ENCODE measurements at places on chromosomes 12 and 14.

DNA sequence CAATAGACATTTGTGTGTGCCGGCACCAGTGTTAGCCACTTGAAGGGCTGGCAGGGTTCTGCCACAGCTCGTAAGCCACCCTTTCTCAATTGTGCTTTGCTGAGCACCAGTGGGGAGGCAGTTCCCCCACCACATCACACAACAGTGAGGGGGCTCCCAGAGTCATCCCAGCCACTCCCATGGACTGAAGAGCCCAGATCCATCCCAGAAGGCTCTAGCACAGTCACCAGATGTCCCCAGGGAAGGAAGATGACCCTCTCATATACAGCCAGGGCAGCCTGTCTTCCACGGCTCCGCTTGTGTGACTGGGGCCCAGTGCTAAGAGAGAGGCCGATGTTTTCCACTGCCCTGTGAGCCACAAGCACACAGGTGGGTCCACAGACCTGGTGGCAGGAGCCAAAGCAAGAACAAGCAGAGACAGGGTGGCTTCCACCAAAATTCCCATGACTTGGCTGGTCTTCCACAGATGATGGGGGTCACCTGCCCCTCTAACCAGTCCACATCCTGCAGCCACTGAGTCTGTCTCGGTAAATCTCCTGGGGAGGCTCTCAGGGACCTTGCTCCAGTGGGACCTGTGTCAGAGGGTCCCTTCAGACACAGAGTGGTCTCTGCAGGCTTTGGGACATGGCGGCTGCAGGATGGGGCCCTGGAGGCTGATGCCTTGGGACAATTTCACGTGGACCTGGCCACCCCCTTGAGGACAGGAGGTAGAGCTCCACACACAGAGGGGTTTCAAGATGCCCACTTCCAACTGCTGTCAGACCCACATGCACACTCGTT, 71.9 kb upstream of the DDX11 start:
- no peak for DNase-seq

DNA sequence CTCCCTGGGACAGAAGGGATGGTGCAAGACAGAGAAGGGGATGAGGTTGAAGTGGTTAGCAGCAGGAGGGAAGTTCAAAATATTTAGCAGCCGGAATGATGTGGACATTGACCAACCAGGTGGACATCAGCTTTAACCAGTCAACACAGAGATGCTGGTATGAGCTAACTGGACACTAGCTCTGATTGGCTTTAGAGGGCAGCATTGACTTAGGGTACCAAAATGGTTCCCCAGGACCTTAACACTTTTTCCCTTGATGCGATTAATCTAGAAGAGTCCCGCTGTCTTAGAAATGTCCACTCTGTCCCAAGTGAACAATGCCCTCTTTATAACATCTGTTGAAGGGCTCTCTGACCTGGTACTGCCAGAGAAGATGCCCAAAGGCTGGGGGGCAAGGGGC, 134.0 kb upstream of the GSC start:
- no peak for DNase-seq

DNA sequence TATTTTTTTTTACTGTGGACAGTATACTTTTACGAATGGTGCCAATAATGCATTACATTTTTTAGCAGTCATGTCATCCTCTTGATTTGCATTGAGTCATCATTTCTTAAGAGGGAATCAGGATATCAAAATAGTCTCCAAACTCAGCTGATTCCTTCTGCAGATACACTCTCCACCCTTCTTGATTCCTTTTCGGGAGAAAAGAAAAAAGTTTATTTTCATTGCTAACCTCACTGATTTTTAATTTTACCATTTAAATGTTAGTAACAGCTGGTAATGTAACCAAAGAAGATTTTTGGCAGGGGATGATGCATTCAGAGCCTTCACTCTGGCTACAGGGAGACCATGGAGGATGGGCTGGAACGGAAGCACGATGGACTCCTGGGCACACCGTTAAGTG, 47.5 kb downstream of the MRPL42 start:
- no peak for DNase-seq

- DNase-seq = no peak
These were observed 78.4 kb downstream of the DAD1 start for GRCh38 chr14:22510527-22511110.

DNA sequence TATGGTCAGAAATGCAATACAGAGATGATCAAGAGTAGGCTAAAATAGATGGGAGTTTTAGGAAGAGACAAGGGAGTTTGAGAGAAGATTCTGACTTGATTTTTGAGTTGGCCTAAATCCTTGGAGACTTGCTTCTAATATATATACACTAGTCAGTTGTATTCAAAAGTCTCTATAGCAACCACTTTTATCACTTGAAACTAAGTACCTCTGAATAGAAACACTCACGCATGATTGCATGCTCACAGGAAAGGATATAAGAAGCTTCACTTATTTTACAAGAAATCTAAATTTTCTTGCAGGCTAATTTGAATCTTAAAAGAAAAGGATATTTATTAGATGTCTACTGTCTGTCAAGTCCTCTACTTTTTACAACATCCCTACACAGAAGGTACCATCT, 316.8 kb downstream of the SNAPC1 start:
- DNase-seq = no peak

DNA sequence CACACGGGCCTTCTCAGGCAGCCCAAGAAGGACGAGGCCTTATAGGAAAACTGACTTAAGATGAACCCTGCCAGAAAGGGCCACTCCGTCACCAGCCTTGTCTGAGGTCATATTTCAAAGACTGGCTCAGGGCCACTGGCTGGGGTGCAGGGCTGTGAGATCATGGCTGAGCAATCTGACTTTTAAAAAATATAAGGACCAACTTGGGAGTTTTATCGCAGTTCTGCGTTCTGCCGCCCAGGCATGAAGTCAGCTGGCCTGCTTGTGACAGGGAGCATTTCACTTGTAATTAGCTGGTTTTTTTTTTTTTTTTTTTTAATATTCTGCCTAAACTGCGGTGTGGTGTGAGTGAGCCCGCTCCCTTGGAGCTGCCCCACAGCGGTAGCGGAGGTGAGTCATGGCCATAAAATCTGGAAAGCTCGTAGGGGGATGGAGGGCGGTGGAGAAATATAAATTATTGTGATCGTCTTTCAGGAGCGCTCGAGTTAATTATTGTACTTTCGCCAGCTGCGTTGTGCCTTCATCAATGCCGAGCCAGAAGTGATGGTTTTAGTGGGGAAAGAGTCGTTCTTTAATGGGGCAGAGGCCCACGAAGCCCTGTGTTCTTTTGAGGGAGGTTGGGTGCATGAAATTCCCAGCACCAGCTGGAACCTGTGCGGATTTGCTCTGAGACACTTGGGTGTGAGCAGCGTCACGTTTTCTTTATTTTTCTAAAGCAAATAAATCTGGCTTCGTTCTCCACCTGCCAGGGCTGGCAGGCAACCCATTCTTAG, 231.9 kb downstream of the C12orf75 start:
- no peak for DNase-seq

DNA sequence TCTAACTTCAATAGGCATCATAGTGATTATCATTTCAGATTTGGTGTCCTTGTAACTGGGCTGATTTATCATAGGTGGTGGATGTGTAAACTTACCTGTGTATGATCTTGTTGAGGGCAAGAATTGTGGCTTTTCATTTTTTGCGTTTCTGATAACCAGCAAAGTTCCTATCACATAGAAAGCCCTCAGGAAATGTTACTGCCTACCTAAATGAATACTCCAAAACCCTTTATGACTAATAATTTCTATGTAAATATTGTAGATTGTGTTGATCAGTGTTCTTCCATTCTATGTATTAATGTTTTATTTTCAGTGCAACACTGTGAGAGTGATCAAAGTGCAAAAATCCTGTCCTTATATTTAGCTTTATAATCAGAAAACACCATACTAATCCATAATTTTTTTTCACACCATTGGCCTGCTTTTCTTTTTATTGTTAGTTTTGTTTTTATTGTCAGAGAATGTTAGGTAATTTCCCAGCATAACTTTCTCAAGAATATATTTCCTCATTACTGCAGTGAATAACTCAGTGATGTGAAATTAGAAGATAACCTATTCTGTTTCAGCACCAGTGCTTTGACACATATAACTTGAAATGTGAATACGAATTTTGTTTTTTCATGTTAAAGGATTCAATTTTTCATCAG, 94.1 kb downstream of the GPHN start:
- DNase-seq = no peak

DNA sequence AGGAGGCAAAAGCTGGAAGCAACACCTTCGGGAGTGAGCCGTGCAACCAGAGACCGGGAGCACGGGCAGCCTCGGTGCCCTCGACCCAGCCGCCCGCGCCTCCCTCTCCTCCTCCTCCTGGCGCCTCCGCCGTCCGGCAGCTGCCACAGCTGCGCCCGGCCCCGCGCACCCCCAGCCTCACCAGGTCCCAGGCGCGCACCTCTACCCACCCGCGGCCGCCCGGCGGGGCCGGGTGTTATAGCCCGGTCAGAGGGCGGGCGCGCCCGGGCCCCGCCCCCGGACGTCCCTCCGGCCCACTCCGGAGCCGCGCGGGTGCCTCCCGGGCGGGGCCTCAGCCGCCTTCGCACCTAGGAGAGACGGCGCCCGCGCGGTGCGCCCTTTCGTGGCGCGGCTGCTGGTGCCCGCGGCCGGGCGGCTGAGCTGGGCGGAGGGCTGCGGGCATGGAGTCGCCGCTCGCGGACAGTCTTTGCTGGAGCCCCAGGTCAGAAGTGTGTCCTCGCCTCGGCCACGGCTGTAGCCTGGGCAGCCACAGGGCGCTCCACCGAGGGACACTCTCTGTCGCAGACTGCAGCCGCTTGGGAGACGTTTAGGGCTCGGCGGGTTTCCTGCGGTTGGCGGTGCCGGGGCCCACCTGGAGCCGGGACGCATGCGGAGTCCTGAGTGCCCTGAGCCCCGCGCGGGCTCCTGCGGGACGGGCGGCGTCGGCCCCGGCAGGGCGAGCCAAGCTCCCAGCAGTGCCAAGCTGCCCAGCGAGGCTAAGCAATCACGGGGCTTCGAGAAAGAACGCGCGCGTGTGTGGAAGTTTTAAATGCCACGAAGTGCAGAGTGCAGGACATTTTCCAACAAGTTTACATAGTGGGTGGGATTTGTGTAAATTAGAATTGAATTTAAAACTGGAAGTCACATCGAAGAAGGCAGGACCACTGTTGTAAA, at the start of gene CPM:
Gene CPM (minus strand): TSS at position 211 of the 933 bp plus-strand sequence. CDS start 334 bp downstream, outside the sequence.
- peak; percentile 37 for DNase-seq

GRCh38 chr12:124862768-124863415, 772 bp downstream of the SCARB1 start:
- DNase-seq = no peak

GRCh38 chr12:27427824-27428223, 18.7 kb upstream of the SMCO2 start:
- no peak for DNase-seq

GRCh38 chr12:61808856-61809255, 451.3 kb upstream of the USP15 start:
- DNase-seq = no peak

DNA sequence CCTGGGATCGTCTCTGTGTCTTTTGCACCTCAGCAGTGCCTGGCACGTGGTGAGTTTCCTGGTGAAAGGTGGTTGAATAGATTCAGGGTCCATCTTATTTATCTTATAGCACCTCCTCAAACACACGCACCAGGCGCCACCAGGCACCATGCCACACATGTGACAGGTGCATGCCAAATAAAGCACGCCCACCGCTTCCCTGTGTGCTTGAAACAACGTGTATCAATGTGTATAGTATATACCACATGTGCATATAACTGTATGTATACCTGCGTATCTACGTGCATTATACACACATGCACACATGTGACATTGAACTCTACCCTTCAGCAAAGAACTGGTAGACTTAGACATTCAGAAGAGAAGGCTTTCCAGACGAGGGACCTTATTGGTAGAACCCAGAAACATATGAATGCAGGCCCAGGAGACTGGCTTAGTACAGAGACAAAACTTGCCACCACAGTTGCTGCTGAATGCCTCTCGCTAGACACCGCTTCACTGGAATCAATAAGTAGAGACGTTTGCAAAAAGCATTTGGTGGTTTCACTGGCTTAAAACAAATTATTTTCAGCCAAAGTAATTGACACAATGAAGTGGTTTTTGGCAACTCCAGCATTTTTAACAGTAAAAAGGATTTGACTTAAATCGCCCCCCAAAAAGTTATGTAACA, 10.0 kb downstream of the EML1 start:
- DNase-seq = no peak

GRCh38 chr14:92985521-92985920, 62.6 kb downstream of the CHGA start:
- DNase-seq = no peak

DNA sequence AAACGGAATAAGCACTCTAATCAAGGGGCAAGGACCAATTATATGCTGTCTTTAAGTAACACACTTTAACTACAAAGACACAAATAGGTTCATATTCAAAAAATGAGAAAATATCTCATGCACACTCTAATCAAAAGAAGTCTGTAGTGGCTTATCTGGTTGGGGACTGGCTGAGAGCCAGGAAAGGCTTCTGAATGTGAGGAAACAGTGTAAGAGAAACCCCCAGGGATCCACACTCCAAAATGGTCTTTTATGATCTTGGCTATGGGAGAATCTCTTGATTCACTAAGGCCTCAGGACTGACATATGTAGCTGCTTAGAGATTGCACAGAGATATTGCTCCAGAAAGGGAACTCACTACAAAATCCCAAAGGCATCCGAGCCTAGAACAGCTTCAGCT, 10.3 kb downstream of the CTSG start:
- no peak for DNase-seq

DNA sequence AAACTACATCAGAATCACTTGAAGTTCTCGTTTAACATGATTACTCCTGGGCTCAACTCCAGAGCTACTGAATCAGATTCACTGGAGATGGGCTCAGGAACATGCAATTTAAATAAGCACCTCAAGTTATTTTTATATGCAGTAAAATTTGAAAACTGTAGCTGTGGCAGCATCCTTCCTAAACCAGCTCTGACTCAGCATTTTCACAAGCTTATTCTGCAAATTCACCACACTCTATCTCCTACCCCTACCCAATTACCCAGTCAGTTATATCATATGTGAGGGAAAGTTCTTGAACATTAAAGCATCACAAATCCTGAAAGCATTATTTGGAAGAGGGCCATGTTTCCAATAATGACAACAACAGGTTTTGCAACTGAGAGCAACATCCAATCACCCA, 24.2 kb upstream of the LRRC9 start:
- DNase-seq = no peak

DNA sequence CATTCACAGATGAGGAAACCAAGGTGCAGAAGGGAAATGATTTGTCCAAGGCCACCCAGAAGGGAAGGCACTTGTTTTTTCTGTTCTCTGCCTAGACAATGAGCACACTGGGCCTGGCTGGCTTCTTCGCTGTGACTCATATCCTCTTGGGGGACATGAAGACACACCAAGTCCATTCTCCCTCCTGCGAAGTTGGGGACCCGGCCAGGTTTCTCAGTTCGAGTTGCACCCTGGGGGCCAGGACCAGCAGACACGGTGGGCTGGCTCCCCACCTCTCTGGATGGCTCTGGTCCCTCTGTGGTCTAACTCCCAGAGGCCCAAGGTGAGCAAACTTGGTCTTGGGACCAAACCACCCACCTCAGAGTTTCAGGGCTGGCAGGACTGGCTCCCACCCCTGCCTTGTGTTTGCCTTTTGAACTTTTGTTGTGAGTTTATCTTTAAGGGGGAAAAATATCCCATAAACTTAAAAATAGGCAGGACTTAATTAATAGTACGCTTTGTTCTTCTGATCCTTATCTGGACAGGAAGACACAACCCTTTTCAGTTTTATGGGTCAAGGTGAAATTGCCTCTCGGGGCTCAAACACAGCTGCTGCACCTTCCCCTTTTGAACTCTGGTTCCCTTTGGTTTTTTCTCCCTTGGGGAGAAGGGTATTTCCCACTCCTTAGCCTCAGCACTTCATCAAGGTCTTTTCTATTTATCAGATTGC, 9.0 kb upstream of the MLEC start:
- no peak for DNase-seq

GRCh38 chr12:25502118-25502517, 51.0 kb downstream of the LMNTD1 start:
- DNase-seq = no peak

- DNase-seq = no peak
These were observed 451 bp downstream of the IRAK3 start for GRCh38 chr12:66189486-66189843.
